ENCODE measurements at places on chromosomes 7 and 10. TPM values are rescaled to one million over a fixed set of nuclear protein-coding genes. Genes with fewer than 3 reads are reported as not detected.

DNA sequence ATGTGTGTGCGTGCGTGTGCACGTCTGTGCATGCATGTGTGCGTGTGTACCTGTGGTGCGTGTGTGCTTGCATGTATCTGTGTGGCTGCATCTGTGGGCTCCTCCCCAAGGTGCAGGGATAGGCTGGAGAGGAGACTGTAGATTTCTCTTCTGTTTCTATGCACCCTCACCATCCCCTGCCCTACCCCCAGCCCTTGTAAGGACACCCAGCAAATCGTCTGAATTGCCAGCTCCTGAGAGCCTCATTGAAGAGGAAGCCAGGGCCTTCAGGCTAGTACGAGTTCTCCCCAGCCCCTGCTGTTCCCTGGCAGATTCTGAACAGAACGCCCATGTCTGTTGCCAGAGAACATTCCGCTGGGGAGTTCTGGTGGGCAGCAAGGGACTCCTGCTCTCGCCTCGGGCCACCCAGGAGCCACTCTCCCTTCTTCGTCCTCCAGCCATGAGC, 17.0 kb upstream of the TRIM8 start:
- DNase-seq: no peak

- no peak for DNase-seq
These were observed 54.2 kb upstream of the OSBPL3 start for GRCh38 chr7:25034136-25034535.

GRCh38 chr10:7734821-7735220, 31.7 kb downstream of the ITIH2 start:
- DNase-seq: no peak

GRCh38 chr10:121873236-121873635, 54.6 kb downstream of the ATE1 start:
- DNase-seq: no peak

DNA sequence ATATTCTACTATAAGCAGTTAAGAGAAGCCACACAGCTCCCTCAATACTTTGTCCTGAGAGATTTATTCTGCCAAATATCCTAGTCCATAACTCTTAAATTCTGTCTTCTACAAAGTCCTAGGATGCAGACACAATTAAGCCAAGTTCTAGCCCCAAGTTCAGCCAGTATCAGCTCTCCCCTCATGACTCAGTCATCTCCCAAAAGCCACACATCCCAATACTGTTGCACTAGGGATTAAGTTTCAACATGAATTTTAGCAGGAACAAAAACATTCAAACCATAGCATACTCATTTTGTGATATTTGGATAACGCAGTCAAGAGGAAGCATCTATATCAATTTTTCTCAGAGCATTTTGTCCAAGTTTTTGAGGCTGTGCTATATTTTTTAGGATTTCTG, 277.4 kb downstream of the FZD1 start:
- no peak for DNase-seq

- DNase-seq: no peak
These were observed 128.1 kb downstream of the NT5C2 start for GRCh38 chr10:103064956-103065355.

DNA sequence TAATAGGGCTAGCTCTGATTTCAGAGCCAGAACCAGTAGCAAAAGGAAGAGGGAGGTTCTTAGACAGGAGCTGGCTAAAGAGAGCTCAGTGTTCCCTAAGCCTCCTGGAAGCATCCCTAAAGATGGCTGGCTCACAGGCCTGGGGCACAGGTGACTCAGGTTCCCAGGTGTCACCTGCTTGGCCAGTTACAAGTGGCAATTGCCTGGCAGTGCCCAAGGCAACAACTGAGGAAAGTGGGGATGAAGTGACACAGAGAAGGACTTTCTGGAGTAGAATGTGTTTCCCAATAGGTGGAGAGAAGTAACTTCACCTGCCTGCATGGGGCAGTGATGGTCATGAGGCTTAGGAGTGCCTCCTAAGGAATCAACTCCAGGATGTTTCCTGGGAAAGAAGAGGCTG, 66.5 kb upstream of the EEPD1 start:
- no peak for DNase-seq

DNA sequence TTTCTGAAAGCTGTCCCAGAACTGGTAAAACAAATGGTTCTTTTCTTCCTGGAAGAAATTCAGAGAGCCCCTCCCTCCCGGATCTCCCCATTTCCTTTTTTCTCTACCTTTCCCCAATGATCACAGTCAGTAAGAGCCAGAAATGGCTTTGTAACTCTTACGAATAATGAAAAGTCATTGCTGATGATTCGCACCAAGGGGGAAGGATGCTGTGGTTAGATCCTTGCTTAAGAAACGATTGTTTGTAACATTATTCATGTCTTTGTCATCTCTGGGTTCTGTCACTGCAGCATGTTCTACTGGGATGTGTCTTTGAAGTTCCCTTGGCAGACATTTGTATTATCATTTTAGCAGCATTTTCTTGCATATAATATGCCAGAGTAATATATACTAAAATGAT, 138.9 kb downstream of the CACNB2 start:
- no peak for DNase-seq

DNA sequence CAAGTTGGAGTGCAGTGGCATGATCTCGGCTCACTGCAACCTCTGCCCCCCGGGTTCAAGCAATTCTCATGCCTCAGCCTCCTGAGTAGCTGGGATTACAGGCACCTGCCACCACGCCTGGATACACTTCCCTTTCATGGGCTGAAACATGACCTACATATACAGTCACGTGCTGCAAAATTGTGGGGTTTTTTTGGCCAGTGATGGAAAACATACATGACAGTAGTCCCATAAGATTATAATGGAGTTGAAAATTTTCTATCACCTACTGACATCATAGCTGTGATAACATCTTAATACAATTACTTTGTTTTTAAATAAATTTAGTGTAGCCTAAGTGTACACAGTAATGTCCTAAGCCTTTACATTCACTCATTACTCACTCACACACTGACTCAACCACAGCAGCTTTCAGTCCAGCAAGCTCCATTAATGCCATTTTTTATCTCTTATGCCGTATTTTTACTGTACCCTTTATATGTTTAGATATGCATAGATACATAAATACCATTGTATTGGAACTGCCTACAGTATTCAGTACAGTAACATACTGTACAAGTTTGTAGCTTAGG, 79.9 kb upstream of the TMEM196 start:
- DNase-seq: no peak

GRCh38 chr7:89336121-89336520, 540.6 kb upstream of the TEX47 start:
- no peak for DNase-seq

- DNase-seq: no peak
These were observed 1.5 kb upstream of the SHH start for GRCh38 chr7:155813546-155814315.

DNA sequence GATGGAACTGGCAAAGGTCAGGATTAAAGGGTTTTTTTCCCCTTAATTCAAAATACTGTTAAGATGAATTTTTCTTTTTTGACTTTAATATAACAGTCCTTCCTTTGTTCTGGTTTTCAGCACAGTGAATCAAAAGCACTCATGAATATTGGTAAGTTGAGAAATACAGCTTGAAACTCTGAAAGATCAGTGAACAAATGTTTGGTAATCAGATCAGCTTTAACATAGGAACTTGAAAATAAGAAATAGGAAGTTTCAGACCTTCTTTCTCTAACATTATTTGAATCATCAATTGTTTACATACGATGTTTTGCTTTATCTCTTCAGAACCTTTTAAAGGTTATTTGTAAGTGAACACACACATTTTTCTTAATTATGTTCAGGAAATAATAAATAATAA, 90.5 kb downstream of the SGMS1 start:
- DNase-seq: no peak

DNA sequence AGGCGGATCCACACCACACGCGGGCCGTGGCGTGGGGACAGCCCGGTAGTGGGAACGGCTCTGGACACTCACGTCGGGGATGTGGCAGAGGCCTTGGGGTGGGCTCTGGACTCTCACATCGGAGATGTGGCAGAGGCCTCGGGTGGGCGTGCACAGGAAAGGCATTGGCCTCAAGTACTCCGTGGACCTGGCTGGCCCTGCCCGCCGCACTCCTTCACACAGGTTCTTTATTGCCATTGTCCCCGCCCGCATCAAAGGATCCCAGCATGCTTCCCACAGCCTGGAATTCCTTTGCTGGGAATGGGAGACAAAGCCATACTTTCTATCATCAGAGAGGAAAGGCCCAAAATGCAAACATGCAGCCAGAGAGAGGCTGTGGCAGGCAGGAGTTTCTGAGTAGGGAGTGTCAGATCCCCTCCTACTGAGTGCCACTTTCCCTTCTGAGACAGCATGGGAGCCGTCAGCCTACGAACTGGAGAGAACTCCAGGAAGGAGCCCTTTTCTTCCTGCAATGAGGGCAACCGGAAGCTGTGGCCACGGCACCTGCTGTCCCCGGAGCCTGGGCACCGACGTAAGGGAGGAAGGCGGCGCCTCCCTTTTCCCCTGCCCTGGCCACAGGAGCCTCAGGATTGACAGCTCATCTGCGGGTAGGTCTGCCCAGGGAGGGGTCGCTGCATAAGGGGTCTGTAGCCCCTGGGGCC, 51.5 kb downstream of the RBM17 start:
- no peak for DNase-seq

DNA sequence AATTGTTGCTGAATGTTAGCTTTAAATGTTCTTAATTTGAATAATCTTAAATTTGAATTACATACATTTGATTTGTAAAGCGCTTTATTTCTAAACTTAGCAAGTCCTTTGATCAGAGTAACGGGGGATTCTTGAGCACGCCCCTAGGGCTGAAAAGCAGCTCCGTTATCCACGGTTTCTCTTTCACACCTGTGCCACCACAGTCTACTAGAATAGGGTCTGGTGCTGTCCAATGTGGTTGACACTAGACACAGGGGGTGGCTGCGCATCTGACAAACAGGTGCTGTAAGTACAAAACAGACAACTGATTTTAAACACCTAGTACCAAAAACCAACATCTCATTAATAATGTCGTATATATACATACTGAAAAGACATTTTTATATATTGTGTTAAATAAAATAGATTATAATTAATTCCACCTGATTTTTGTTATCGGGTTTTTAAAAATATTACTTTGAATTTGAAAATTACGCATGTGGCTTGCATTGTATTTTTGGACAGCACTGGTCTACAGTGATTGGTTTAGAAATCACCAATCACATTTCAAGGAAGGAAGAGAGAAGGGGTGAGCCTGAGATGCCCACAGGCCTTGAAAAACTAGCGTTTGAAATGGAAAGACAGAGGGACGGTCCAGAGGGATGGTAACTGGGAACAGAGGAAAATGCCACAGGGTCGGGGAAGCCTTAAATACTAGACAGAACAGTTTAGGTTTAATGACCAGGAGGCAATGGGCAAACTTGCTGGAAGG, 7.3 kb downstream of the SEPHS1 start:
- DNase-seq: no peak

DNA sequence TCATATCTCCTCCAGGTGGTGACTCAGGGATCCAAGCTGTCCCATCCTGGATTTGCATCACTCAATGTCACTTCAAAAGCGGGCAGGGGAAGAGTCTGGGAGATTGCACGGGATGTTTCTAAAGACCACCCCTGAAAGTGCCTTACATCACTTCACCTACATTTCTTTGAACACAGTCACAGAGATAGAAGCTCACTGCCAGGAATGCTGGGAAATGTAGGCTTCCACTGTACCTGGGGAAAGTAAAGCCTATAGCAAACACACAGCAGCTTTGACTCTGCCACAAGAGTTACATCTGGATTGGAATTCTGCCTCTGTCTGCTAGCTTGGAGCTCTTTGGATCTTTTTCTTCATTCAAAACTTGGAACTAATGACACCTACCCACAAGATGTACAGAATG, 300.9 kb downstream of the WDR11 start:
- no peak for DNase-seq

FAM180A gene
- not detected for total RNA-seq

IGF2BP3 gene
- total RNA-seq: 139 TPM

SLC39A12 gene
- not detected for total RNA-seq

EEF1AKMT2 gene
- total RNA-seq: 18.4 TPM

FAM131B gene
- 0.80 TPM for total RNA-seq

GPC2 gene
- 4.5 TPM for total RNA-seq

HDAC9 gene
- total RNA-seq: 14.7 TPM

CREB5 gene
- 1.0 TPM for total RNA-seq

ANKRD2 gene
- 8.4 TPM for total RNA-seq

PLAC9 gene
- 2.1 TPM for total RNA-seq

Measured in PC-9 (cell line).